ENCODE measurements at places on chromosomes 3 and 15.

DNA sequence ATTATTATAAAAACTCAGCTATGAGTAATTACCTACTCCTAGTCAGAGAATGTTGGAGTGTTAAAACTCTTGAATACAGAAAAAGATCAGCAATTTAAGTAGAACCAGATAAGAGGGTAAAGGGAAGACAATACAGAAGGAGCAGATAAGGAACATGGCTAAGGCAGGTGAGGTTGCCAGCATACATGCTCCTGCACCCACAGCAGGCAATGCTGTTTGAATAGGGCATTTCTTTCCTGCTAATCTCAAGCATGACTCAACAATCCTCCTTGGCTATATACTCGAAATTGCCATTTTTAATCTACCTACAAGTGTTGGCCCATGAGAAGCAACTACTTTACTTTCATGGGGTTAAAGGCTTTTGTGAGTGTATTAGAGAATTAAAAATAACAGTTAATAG is 494.5 kb downstream of the DIPK2A start:
- no peak for DNase-seq

DNA sequence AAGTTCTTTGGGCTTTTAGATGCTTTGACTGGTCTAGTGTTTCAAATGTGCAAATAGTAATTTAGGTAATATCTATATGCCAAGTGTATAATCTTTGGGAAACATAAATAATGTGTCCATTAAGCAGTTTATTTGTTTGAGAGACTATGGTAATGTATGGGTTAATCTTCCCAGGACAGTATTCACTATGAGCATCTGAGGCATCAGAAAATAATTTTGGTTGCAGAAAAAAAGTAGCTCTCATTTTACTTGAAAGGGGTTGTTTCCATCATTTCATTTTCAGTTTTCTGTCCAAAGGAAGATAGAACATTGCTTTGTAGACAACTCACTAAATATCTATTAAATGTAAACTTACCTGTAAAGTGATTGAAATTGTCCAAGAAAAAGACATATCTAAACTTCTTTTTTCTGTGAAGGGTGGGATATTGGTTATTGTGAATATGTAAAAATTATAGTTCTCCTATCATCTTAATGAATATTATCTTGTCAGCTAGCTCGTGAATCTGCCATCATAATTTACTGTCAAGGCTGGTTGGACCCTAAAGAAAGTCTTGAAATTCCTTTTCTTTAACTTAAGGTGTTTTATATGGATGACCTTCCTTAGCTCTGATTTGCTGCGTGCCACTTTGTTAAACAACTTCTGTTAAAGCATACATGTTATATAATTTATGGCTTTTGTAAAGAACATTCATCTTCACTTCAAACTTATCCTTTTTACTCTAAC is 108.8 kb downstream of the EPHA3 start:
- no peak for DNase-seq

GRCh38 chr3:173395073-173395411 is 2.5 kb upstream of the NLGN1 start:
- peak; percentile 53 for DNase-seq

DNA sequence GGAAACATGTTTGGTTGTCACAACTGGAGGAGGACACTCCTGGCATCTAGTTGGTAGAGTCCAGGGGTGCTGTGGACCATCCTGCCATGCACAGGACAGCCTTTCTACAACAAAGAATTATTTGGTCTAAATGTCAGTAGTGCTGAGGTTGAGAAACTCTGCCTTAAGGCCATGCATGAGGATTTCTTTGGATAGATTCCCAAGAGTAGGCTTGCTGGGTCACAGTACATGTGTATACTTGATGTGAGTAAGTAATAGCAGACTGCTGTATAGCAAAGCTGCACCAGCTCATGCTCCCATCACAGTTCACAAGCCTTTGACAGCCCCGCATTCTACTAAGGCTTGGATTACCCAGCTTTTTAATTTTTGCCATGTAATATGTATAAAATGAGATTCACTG is 151.3 kb downstream of the MFSD1 start:
- no peak for DNase-seq

DNA sequence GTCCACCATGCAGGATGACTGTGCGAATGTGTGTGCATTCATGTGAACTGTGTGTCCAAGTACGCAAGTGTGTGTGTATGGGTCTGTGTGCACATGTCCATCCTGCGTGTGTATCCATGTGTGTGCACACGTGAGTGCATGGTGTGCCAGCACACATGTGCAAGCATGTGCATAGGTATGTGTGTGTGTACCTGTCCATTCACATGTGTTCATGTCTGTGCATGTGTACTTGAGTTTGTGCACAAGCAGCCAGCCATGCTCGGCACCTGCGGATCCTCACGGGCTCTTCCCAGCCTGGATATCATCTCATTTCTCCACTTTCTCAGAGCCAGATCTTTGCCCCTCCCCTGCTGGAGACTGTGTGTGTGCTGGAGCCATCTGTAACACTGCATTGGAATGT is 18.7 kb upstream of the PLXNA1 start:
- no peak for DNase-seq

Data from NCI-H526 treated with DMSO at 0.1 percent for 48 hours (cell line).